GM23248 (cell line): ENCODE measurements at places on chromosomes 4 and X.

DNA sequence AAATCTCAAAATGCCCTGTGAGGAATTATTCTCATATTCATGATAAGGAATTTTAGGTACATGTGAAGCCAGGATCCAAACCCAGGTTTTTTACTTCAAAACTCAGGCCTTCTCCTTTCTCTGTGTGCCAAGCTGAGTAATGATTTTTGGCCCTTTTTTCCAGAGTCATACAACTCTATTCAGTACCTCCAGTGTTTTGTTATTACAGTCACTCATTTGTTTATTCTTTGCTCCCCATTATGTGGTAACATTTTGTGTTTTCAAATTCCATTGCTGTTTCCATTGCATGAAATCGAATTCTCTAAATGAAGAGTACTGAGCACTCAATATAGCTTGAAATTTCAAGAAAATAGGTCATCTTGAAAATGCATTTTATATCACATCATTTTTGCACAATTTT is 315.4 kb downstream of the NR3C2 start:
- DNase-seq: peak; percentile 3

DNA sequence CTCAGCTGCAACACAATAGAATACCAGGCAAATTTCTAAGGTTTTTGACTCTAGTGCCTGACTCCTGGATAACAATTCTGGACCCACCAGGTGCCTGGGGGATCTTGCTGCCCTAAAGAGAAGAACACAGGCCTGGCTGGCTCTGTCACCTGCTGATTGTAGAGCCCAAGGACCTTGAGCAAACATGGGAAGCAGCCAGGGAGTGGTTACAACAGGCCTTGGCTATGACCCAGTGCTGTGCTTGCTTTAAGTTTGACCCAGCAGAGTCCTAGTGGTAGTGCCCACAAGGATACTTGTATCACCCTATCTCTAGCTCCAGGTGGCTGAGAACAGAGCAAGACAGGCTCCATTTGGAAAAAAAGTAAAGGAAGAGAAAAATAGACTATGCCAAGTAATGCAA is 176.8 kb upstream of the DCAF12L2 start:
- no peak for DNase-seq

DNA sequence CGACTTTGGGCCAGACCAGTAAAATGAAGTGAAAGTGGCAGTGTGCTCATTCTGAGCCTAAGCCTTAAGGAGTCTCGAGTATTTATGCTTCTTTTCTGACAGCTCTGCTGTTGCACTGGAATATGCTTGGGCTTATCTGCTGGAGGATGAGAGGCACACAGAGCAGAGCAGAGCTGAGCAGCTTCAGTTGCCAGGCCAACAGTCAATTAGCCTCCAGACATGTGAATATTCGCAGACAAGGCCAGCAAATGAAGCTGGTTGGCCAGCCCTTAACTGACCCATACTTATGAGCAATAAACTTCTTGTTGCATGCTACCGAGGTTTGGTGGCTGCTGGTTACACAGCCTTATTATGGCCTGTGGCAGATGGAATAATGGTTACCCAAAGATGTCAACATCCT is 203.0 kb upstream of the GEMIN8 start:
- no peak for DNase-seq

DNA sequence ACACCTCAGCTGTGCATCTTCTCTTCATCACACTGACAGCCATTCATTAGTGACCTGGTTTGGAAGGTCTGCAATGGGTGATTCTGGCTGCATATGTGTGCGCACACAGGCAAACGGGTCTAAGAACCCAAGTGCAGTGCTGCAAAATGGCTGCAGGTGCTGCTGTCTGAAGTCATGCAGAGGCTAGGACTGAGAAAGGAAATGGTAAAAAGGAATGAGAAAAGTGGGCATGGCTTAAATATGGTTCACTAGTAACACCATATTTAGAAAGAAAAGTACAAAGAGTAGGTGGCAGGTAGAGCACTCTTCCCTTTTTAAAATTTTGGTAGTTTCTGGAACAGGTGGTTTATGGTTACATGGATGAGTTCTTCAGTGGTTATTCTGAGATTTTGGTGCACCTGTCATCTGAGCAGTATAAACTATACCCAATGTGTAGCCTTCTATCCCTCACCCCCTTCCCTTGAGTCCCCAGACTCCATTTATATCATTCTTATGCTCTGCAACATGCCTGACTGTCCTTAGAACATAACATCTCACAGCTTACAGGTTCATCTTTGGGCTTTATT is 78.4 kb downstream of the CCNG2 start:
- no peak for DNase-seq

GRCh38 chr4:27000820-27001219 is 140.2 kb downstream of the STIM2 start:
- peak; percentile 7 for DNase-seq
